ENCODE measurements at places on chromosomes 12 and 14. TPM values are rescaled to one million over a fixed set of nuclear protein-coding genes. Genes with fewer than 3 reads are reported as not detected.

MEG3 gene
- 112 TPM for total RNA-seq

CEBPE gene
- total RNA-seq = not detected

IQSEC3 gene
- total RNA-seq = 0.28 TPM

BDKRB2 gene
- 11.0 TPM for total RNA-seq

OTUB2 gene
- 2.0 TPM for total RNA-seq

KRT78 gene
- not detected for total RNA-seq

NDRG2 gene
- total RNA-seq = 0.38 TPM

TMEM63C gene
- total RNA-seq = under 0.01 TPM

MAP3K12 gene
- total RNA-seq = 29.6 TPM

PTPN6 gene
- not detected for total RNA-seq

KIF26A gene
- under 0.01 TPM for total RNA-seq

PLEKHG7 gene
- not detected for total RNA-seq

LRIG3 gene
- 18.3 TPM for total RNA-seq

TAS2R50 gene
- total RNA-seq = 3.1 TPM

CCDC38 gene
- under 0.01 TPM for total RNA-seq

BICD1 gene
- total RNA-seq = 12.8 TPM

SHMT2 gene
- 252 TPM for total RNA-seq

E2F7 gene
- 28.6 TPM for total RNA-seq

PRPH gene
- under 0.01 TPM for total RNA-seq

EIF2S3B gene
- 0.85 TPM for total RNA-seq

OR4E2 gene
- not detected for total RNA-seq

TMEM30B gene
- total RNA-seq = 0.56 TPM

RSRC2 gene
- 40.3 TPM for total RNA-seq

GLT1D1 gene
- not detected for total RNA-seq

ESPL1 gene
- 10.0 TPM for total RNA-seq

SRSF5 gene
- 114 TPM for total RNA-seq

IL26 gene
- total RNA-seq = under 0.01 TPM

BEGAIN gene
- total RNA-seq = not detected

RTL1 gene
- not detected for total RNA-seq

NRIP2 gene
- total RNA-seq = 0.28 TPM

FOXG1 gene
- under 0.01 TPM for total RNA-seq
